Coronary artery (tissue), 2 donors: ENCODE measurements at places on chromosomes 1 and 21.

- no peak for DNase-seq
Observed at GRCh38 chr1:158425027-158425426, 1.0 kb downstream of the OR10K2 start.

- no peak for DNase-seq
Observed at GRCh38 chr1:207923561-207923960, 12.6 kb upstream of the CD34 start.

- no peak for DNase-seq
Observed at GRCh38 chr1:243256590-243256989, 749 bp downstream of the SDCCAG8 start.

- DNase-seq: no peak
Observed at GRCh38 chr1:201346337-201346939, 31.0 kb downstream of the TNNT2 start.
